ENCODE measurements at places on chromosomes 12 and 14.

GRCh38 chr14:60655119-60655897 lies 6.0 kb upstream of the SIX1 start:
- no peak for DNase-seq

DNA sequence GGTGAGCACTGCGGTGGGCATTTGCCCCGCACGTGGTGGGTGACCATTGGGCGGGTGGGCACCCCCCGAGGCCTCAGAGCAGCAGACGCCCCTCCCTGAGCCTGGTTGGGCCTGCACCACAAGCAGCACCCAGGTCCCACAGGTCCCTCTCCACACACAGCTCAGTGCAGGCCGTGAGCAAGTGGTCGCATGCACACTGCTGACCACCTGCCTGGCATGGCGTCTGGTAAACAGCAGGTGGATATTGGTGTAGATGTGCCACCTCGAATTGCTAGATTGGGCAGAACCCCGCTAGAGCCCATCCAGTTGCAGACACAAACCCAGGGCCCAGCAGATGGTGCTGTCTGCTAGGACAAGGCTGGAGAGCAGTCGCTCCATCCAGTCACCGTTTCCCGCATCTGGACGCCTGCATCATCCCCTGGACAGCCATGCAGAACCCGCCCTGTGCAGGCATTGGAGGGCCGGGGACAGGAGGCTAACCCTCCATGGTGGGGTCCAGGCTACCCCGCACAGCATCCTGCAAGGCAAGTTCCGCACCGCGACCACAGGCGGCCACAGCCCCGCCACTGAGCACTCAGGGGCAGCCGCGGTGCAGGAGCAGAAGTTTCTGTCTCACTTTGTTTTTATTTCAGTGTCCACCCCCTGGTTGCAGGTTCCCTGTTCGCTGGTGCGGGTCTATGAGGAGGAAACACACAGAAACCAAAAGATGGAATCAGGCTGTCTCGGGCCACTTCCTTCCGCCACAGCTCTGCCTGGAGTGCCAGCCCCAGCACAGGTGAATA lies 45.6 kb upstream of the RIMBP2 start:
- no peak for DNase-seq

DNA sequence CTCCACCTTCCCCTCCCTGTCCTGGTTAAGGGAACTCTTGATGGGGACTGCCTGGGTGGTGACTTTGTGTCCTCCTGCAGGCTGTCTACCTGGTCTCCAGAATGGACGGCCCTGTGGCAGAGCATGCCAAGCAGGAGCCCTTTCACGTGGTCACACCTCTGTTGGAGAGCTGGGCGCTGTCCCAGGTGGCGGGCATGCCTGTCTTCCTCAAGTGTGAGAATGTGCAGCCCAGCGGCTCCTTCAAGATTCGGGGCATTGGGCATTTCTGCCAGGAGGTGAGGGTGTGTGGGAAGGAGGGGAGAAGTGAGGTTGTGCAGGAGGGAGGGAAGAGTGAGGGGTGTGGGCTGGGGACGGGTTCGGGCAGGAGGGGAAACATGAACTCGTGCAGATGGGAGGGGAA lies 5.7 kb downstream of the SDSL start:
- DNase-seq: no peak

DNA sequence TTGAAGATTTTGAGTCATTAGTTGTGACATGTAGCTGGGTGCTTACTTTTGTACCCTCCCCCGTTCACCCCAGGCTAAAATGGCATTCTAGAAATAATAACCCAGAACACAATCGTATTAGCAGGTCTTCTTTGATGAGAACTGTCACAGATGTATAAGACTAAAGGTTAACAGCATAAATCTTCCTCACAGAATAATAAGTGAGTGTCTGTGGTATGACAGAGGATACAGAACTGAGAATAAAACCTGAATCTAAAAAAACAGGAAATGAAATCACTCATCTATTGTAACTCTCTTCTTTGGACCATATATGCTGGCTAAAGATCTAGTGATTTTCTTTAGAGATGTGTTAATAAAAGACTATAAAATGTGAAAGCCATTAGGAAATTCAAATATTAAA lies 746.6 kb downstream of the LRFN5 start:
- no peak for DNase-seq

DNA sequence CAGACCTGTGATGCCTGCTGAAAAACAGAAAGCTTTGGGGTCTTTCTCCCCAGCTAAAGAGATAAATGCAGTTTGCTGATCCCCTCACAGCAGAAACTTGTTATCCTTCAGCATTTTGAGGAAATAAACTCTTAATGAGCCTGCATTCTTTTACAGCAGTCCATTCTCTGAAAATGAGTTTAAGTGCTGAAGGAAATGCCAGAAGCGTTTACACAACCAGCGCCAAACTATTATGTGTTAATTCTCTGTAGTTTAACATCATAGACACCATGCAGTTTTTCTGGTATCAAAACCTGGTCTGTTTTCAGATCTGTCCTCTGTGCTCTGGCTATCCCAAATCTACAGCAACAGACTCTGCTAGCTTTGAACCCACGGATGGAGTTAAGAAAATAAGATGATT lies 291.3 kb downstream of the NPAS3 start:
- DNase-seq: no peak

DNA sequence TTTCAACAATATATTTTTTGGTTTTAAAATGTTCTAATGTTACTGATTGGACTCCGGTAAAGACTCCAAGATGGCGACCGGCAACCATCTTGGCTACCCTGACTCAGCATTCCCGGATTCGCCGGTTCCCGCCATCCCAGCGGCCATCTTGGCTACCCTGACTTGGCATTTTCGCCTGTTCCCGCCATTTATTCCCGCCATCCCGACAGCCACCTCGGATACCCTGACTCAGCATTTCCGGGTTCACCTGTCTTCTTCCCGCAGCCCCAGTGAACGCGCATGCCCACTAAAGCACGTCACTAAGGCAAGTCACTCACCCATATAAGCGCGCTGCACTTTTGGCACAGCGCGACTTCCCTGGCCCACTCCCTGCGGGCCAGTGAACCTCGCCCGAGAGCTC lies 9.0 kb upstream of the LRFN5 start:
- DNase-seq: no peak

DNA sequence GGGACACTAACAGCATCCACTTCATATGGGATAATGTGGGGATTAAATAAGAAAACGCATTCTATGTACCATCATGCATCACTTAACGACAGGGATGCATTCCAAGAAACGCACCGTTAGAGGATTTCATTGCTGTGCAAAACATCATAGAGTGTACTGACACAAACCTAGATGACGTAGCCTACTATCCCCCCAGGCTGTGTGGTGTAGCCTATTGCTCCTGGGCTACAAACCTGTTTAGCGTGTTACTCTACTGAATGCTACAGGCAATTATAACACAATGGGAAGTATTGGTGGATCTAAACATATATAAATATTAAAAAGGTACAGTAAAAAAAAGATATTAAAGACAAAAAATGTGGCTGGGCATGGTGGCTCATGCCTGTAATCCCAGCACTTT lies 230.6 kb downstream of the KSR2 start:
- no peak for DNase-seq

GRCh38 chr12:39671898-39672875 lies 52.6 kb upstream of the ABCD2 start:
- DNase-seq: no peak

GRCh38 chr14:32397861-32398640 lies 69.0 kb downstream of the AKAP6 start:
- DNase-seq: no peak

- no peak for DNase-seq
Measured at GRCh38 chr12:112413855-112414625, 4.6 kb upstream of the RPL6 start.

GRCh38 chr14:77812028-77812427 lies 12.1 kb downstream of the ADCK1 start:
- DNase-seq: no peak

DNA sequence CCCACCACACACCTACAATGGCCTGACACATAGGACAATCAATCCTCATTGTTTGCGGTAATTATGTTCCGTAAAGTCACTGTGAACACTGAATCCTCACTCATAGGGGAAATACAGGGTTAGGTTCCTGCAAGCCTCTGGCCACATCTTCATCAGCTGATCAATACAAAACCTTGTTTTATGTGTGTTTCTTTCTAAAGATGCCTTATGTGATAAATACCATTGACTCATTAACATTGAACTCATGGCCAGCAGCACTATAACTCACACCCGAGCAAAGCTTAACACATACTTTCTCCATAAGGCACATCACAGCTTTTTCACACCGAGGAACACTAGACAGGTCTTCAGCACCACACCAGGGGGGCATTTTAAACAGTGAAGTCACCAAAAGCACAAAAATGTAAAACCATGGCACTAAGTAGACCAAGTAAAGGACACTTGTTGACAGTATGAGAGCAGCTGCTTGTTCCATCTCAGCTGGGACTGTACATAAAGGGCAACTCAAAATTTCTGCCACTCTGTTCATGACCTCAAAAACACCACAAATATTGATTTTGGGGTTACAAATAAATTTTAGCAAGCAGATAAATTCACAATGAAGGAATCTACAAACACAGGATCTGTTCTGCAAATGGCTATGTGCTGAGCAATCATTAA lies 60.5 kb downstream of the ESR2 start:
- no peak for DNase-seq

- no peak for DNase-seq
Measured at GRCh38 chr14:68941820-68942219, 37.3 kb downstream of the ACTN1 start.

DNA sequence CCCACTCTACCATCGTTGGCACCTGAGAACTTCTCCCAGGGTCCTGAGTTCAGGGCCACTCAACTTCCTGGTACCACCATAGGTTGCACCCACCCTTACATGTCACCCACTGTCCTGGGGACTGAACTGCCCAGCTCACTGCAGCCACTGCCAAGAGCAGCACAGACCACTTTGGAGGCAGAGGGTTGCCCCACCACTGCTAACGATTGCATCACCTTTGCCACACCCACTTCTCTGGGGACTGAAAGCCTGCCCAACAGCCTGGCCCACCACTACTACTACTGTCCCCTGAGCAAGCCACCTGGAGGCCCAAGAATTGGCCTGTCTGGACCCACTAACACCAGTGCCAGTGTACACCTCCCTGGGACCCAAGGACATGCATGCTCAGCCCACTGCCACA lies 27.6 kb downstream of the CACNA2D4 start:
- DNase-seq: no peak

DNA sequence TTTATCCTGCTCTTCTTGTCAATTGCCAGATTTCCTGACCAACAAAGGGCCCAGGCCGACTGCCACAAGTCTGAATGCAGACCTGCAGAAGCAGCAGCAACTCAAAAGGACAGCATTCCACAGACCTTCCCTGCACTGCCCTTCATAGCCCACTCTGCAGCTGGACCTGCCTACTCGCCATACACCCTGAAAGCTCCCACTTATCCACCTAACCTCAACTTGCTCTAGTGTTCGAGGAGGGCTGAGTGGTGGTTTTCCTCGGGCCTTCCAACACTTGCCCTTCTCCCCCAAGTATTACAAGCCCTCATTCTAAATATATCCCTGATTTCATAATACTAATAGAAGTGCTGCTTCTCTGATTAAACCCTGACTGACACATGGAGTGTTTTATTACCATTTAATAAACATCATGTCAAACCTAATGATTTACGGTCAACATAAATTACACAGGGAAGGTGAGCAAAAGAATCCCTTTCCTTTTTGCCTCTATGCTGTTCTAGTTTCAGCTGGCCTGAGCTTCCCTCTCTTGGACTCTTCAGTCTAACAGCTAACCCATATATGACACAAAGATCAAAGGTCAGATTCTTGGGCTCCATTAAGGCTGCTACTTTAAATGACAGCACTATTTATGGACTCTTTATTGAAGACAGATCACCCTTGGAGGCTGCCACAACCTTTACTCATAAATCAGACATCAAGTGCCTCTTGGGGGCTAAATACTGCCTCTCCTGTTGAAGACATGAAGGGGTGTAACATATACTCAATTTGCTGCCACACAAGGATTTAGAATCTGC lies 1546.9 kb upstream of the TMEM132C start:
- DNase-seq: no peak

DNA sequence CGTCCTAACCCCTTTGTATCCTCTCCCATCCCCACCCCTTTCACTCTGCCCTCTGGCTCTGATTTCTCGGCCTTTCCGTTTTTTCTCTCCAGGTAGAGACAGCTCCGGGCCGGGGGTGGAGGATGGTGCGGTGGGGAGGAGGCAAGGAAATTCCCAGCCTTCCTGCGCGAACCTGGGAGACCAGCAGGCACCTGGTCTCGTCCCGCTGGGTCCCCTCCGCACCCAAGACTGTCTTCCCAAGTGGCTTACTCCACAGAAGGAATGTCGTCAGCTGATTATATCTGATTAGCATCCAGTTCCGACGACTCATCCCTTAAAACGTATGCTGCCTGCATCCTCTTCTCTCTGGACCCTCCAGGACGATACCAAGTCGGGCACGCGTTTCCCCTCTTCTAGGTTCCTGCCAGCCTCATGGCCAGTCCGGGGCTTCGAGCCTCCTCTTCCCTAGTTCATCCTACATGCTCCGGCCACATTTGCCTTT lies 42.2 kb upstream of the CAPRIN2 start:
- no peak for DNase-seq

DNA sequence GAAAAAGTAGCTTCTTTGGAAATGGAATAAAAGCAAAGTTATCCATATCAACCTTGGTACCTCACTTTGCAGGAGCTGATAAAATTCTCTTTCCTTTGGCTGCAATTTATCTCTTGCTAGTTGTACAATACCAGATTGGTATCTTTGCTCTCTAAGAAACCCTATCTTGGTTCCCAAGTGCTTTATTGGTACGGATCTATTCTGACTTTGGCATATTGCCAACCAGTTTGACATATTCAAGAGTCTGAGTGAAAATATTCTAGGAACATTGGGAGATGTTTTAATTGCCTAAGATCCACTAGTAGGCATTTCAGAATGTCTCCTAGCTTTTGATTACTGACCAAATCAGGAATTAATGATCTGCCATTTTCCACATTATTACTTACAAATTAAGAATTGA lies 167.2 kb upstream of the ATP2B1 start:
- DNase-seq: no peak

- no peak for DNase-seq
Measured at GRCh38 chr12:116577154-116577561, 18.0 kb downstream of the MAP1LC3B2 start.

GRCh38 chr12:42704810-42705401 lies 115.4 kb upstream of the PRICKLE1 start:
- DNase-seq: no peak

DNA sequence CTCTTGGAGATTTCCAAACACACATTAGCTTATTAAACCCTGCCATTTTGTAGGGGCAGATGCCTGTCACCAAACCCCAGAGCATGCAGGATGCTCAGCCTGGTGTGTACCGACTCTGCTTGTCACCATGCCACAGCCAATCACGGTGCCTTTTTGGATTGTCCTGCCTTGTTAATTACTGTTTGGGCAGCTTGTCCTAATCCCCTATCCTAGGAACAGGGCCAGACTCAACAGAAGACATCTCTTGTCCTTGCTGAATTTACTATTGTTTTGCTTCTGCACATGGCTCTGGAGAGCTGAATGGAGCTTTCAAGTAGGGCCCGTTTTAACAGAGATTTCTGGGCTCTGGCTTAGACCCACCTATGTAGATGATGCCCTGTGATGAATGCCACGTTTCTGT lies 388.5 kb downstream of the AACS start:
- DNase-seq: no peak

- DNase-seq: no peak
Measured at GRCh38 chr14:81454572-81455218, 54.6 kb upstream of the STON2 start.

GRCh38 chr12:41683023-41683422 lies 461.7 kb downstream of the GXYLT1 start:
- no peak for DNase-seq

GRCh38 chr14:89146274-89146673 lies 270.8 kb downstream of the FOXN3 start:
- no peak for DNase-seq
